Endothelial cell of umbilical vein (primary cell): ENCODE measurements at places on chromosomes 16 and 17. TPM values are rescaled to one million over a fixed set of nuclear protein-coding genes. Genes with fewer than 3 reads are reported as not detected.
A peak's percentile ranks its signal among the peaks of the same experiment; 100 is the strongest.

DNA sequence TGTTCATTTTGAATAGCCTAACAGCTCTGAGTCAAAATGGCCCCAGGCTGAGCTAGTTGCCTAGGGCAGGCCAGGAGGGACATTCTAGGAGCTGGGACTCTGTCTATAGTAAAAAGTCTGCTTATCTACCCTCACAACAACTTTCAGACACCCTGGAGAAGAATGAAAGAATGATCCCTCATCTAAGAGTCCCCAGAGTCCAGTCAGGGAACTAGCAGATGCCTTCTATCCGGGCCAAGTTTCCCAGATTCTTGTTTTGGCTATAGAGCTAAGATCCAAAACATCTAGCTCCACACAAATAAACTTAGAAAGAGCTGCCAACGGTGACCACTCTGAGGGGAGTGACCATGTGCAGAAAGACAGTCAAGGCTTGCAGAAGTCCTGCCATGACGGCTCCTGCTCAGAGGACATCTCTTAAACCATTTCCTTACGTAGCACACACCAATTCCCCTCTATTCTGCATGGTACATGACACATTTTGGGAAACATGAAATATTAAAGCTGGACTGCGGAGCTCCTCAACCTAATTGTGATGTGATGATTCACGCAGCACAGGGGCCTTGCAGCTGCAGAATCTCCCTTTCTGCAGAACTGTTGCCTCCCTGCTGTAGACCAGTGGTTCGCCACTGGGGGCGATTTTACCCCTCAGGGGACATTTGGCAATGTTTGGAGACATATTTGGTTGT lies 24.2 kb downstream of the FAM20A start:
- no peak for DNase-seq
- no peaks in the 10 kb centered on the region for H3K36me3 ChIP-seq
- no peaks in the 10 kb centered on the region for H3K4me1 ChIP-seq
- H3K27ac ChIP-seq: no peak overlapping the region
- H3K27me3 ChIP-seq: peaks cover 4% of the 10 kb centered on the region
- no peak overlapping the region for H3K4me3 ChIP-seq

- no peak overlapping the region for H3K27ac ChIP-seq
- no peak for DNase-seq
- H3K4me1 ChIP-seq: no peaks in the 10 kb centered on the region
Observed at GRCh38 chr16:8941718-8942344, 21.9 kb downstream of the USP7 start.

DNA sequence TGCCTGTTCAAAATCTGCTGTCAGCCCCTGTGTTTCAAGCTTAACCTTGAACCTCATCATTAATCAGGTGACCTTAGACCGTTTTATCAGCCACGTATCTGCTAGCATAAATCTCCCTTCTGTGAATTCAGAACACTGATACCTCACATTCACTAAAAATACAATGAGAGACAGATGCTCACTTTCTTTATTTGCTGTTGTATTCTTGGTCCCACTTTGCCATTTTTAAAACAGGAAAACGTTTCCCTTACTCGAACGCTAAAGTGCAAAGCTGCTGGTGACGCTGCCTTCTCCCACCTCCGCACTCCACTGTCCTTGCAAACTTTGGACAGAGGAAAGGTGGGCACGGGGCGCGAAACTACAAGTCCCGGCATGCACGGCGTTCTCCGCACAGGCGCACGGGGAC lies 220 bp upstream of the ARHGAP44 start:
- no peaks in the 10 kb centered on the region for H3K27me3 ChIP-seq
- no peaks in the 10 kb centered on the region for H3K36me3 ChIP-seq
- no peak overlapping the region for H3K27ac ChIP-seq
- DNase-seq: peak; percentile 49
- no peak overlapping the region for H3K4me3 ChIP-seq
- H3K4me1 ChIP-seq: no peaks in the 10 kb centered on the region

ITGB4 gene
- 4.1 and 4.2 TPM in 2 replicates for total RNA-seq

RHOT2 gene
- total RNA-seq: 96.0 and 106 TPM in 2 replicates

GP2 gene
- total RNA-seq: not detected in 2 replicates

CSH2 gene
- not detected in 2 replicates for total RNA-seq
